ENCODE measurements at places on chromosomes 5 and 9. TPM values are rescaled to one million over a fixed set of nuclear protein-coding genes. Genes with fewer than 3 reads are reported as not detected.

DNA sequence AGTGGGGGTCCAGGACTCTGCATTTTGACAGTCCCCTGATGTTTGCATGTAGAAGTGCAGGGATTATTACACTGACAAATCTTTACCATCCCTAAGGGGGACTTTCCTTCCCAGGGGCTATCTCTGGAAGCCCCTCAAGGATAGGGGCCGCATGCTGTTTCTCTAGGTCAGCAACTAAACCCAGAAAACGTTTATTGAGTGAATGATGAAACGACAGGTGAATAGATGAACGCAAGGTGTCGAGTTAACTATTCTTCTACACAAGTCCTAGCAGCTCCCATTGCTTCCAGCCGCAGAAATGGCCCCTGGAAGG is 281 bp upstream of the HSD17B4 start:
- no peak for DNase-seq
- peaks cover 6% of the 10 kb centered on the region for H3K36me3 ChIP-seq
- no peaks in the 10 kb centered on the region for H3K27me3 ChIP-seq
- H3K27ac ChIP-seq, result peak overlapping the region; percentile 88

PLEKHG4B gene
- total RNA-seq, result 0.06 TPM

CDH6 gene
- total RNA-seq, result not detected

DNA sequence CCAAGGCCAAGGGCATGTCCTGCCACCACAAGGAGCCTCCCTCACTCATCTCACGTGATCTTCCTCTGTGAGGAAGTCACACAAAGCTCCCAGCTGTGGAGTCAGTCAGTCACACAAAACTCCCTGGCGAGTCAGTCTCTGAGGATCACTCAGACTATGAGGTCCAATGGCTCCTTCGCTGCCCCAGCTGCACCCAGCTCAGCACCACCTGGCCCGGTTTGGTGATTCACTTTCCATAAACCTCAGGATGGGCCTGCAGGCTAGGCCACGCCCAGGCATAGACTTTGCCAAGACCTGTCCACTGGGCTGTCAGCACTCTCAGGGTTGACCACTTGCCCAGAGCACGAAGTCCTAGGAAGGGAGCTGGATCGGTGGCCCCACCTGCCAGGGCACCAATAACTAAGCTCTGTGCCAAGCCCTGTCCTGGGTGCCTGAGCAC is 233.8 kb downstream of the HSPA4 start:
- no peak overlapping the region for H3K27ac ChIP-seq
- H3K36me3 ChIP-seq, result no peaks in the 10 kb centered on the region
- H3K4me1 ChIP-seq, result no peaks in the 10 kb centered on the region
- H3K27me3 ChIP-seq, result no peaks in the 10 kb centered on the region
- DNase-seq, result no peak

IL13 gene
- total RNA-seq, result 0.44 TPM

DNA sequence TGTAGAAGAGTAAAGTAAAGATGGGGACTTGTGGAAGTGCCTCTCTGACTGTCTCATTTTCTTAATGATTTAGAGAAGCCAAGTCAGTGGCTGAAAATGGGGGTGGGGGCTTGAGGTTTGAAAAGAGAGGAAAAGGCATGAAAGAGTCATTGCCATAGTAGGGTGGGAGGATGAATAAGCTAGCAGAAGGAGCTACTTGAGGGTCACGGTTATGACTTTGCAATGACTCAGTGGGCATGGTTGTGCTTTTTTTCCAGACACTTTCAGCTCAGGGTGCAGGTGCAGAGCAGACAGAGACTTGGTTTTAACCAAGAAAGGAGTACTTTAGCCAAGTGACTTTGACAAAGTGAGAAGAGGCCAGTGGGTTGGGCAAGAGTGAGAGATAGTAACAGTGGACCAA is 117.8 kb downstream of the PTTG1 start:
- H3K4me3 ChIP-seq, result no peak overlapping the region
- peaks cover 2% of the 10 kb centered on the region for H3K4me1 ChIP-seq
- no peaks in the 10 kb centered on the region for H3K27me3 ChIP-seq
- no peaks in the 10 kb centered on the region for H3K36me3 ChIP-seq
- DNase-seq, result peak; percentile 35
- no peak overlapping the region for H3K27ac ChIP-seq

ABLIM3 gene
- not detected for total RNA-seq

FGF1 gene
- not detected for total RNA-seq

DNA sequence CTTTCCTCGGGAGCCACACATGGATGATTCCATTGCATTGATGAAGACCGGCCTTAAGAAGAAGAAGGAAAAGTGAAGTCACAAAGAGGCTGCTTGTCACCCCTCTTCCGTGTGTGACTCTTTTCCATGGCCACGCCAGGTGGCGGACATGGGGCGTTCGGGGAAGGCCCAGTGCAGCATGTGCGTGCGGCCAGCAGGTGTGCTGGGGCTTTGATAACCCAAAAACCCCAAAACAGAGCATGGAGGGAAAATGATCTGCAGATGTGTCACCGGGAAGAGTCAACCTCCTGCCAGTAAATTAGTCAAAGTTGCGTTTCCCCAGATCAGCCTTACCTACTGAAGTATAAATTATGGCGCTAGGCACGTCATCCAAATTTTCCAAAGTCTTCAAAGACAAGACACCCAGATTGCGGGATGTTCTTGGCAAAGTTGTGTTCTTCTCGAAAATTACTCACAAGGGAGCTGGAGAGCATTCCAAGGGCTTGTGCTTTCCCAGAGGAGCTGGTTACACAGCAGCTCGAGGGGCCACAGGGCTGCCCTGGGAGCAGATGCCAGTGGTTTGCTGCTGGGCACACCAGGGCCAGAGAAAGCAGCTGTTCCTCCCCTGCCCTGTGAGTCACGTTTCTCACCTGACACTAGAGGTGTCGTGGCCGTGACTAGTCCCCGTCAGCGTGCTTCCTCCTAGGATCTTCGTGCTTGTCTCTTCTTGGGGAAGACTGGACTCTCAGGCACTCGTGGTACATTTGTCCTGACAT is 53.9 kb downstream of the IRX2 start:
- H3K36me3 ChIP-seq, result no peaks in the 10 kb centered on the region
- peaks cover 5% of the 10 kb centered on the region for H3K27me3 ChIP-seq
- H3K4me3 ChIP-seq, result no peak overlapping the region
- no peaks in the 10 kb centered on the region for H3K4me1 ChIP-seq

GRCh38 chr9:8706998-8707397 is 907.4 kb upstream of the DMAC1 start:
- H3K4me1 ChIP-seq, result no peaks in the 10 kb centered on the region
- peaks cover 5% of the 10 kb centered on the region for H3K27me3 ChIP-seq
- H3K36me3 ChIP-seq, result no peaks in the 10 kb centered on the region
- DNase-seq, result no peak
- H3K27ac ChIP-seq, result no peak overlapping the region
- H3K4me3 ChIP-seq, result no peak overlapping the region

DNA sequence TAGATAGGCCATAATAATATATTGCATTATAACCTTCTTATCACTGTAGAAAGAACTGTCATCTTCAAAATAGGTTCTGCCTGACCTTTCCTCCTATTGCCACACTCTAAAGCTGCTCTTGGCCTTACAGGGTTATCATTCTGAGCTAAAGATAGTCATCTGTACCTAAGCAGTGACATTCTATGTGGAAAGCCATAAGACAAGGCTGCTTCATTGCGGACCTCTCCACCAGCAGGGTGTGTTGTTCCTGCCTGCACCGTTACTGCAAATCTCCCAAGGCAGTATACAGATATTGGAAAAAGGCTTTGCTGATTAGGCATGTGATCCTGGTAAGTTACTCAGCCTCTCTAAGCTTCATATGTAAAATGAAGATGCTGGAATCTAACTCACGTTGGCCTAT is 8.1 kb downstream of the ZNF622 start:
- peaks cover 32% of the 10 kb centered on the region for H3K36me3 ChIP-seq
- DNase-seq, result no peak
- no peaks in the 10 kb centered on the region for H3K27me3 ChIP-seq
- H3K4me3 ChIP-seq, result no peak overlapping the region

DNA sequence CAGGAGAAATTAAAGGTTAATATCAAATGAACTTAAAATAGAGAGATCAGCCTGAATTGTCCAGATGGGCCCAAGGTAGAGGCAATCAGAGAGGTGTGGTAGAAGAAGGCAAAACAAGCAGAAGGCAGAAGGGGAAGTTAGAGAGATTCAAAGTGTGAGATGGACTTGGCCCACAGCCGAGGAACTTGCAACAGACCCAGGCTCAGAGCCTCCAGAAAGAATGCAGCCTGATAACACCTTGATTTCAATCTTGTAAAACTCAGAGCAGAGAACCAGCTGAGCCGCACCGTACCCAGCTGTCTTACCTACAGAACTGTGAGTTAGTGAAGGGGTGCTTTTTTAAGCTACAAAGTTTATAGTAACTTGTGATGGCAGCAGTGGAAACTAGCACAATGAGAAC is 190.9 kb downstream of the RFK start:
- no peak for DNase-seq
- peaks cover 4% of the 10 kb centered on the region for H3K27me3 ChIP-seq
- H3K27ac ChIP-seq, result no peak overlapping the region
- no peaks in the 10 kb centered on the region for H3K4me1 ChIP-seq
- H3K4me3 ChIP-seq, result no peak overlapping the region
- no peaks in the 10 kb centered on the region for H3K36me3 ChIP-seq

MYOZ3 gene
- 0.16 TPM for total RNA-seq

DNA sequence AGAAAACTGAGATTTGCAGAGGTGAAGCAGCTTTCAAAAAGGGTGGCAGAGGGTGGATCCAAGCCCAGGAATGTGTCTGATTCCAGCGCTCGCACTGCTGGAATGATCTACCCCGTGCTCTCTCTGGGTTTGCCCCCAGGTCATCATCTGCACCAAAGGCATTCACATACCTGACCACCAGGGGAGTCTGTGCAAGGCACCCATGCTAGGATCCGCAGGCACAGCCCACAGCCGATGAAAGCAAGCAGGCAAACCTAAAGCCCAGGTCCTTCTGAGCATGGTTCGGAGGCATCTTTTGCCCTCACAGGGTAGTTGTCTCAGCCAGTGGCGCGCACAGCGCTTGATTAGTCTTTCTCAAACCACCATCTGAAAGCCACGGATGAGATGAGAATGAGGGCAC is 56.6 kb downstream of the TEK start:
- H3K4me3 ChIP-seq, result no peak overlapping the region
- no peak overlapping the region for H3K27ac ChIP-seq
- H3K4me1 ChIP-seq, result no peaks in the 10 kb centered on the region

GRCh38 chr5:38535248-38535750 is 21.1 kb downstream of the LIFR start:
- no peaks in the 10 kb centered on the region for H3K36me3 ChIP-seq
- no peak for DNase-seq
- no peaks in the 10 kb centered on the region for H3K4me1 ChIP-seq
- no peak overlapping the region for H3K27ac ChIP-seq

DNA sequence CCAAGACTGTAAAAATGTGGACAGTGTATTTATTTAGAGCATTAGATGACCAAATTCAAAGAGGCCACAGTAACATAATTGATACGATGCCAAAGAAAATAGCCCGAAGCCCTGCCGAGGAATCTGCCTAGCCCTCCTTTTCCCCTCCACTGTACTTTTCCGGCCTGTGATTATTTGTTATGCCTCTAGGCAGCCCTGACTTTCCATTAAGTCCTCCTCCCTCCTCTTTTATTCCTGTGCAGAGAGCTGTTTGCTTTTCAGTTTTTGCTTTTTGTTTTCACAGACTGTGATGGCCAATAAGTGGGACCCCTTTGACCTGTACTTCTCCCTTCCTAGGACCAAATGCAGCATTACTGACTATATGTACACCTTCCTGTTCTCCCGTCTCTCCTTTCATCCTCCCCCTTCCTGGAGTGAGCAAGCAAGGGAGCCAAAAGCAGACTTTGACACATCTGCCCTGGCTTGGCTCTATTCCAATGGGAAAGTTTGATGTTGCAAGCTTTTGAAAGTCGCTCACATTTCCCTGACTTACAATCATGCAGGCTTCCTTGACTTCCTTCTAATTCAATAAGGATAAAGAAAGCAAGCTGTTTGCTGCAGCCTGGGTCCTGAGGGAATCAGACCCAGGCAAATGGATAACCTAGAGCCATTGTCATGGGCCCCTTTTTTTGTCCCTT is 76.1 kb downstream of the NREP start:
- no peaks in the 10 kb centered on the region for H3K4me1 ChIP-seq
- H3K27ac ChIP-seq, result no peak overlapping the region
- H3K4me3 ChIP-seq, result no peak overlapping the region

IL31RA gene
- not detected for total RNA-seq

CYLC2 gene
- total RNA-seq, result not detected

SLC27A6 gene
- total RNA-seq, result not detected

SHISAL2B gene
- not detected for total RNA-seq

DNA sequence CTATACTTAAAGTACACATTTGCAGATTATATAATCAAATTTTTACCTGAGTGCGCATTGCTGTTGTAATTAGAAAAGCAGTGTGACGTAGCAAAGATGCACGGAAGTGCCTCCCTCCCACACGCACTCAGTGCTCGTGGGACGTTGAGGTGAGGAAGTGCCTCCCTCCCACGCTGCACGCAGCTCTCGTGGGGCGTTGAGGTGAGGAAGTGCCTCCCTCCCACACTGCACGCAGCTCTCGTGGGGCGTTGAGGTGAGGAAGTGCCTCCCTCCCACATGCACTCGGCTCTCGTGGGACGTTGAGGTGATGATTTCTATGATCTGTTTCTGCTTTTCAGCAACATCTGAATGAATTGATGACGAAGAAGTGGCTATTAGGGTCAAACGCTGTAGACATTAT is 21.0 kb downstream of the EXOC3 start:
- peak; percentile 60 for DNase-seq
- H3K4me3 ChIP-seq, result peak overlapping the region; percentile 22
- H3K36me3 ChIP-seq, result peaks cover 55% of the 10 kb centered on the region

GRCh38 chr9:113516840-113517577 is 53.5 kb downstream of the RGS3 start:
- H3K27ac ChIP-seq, result peak overlapping the region; percentile 93
- peak; percentile 84 for DNase-seq
- peaks cover 38% of the 10 kb centered on the region for H3K36me3 ChIP-seq
- no peaks in the 10 kb centered on the region for H3K27me3 ChIP-seq

DNA sequence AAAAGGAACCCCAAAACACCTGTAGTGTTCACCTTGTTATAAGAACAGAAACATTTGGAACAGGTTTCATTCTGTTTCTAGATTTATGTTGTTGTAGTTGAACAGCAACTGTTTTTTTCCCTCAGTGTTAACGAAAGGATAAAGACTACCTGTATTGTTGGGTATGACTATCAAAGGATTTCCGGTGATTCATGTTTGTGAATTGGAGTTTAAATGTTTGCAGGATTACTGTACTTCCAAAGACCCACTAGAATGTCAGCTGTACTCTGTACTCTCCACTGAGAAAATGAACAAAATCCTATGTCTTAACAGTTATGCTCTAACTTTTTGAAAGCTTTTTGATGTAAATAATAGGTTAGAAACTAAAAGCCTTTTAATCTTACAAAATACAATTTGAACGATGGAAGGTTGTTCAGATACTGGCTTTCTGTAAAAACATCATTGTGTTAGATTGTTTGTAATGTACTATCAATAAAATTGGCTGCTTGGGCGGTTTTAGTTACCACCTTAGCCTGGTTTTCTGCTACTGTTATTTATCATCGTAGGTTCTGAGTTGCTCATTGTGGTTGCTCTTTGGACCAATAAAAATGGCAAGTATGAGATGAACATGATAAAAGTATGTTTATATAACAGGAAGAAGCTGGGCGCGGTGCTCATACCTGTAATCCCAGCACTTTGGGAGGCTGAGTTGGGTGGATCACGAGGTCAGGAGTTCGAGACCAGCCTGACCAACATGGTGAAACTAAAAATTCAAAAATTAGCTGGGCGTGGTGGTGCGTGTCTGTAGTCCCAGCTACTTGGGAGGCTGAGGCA is 44.1 kb downstream of the DCP2 start:
- DNase-seq, result no peak
- H3K36me3 ChIP-seq, result peaks cover 32% of the 10 kb centered on the region
- no peaks in the 10 kb centered on the region for H3K27me3 ChIP-seq
- no peak overlapping the region for H3K27ac ChIP-seq
